ENCODE measurements at places on chromosomes 5 and 9.

GRCh38 chr9:116646661-116647514 lies 40.2 kb upstream of the TRIM32 start:
- no peak for DNase-seq

- no peak for DNase-seq
Measured at GRCh38 chr9:101478444-101478843, 42.9 kb upstream of the ALDOB start.

GRCh38 chr9:119273984-119274665 lies 95.1 kb downstream of the BRINP1 start:
- no peak for DNase-seq

DNA sequence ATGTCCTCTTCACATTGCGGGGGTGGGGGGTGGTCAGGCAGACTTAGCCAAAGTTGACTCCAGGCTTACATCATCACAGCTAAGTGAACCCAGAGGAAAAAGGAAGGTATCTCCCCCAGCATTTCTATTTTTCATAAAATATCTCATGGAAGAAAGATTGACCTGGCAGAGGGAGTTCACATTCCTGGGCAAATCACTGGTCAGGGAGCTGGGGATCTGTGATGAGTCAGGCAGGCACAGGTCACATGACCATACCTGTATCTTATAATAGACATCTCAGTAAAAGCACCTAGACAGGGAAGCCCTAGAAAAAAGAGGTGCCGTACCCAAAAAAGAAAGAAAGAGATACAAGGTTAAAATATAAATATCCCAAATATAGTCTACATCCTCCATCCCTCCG lies 57.3 kb upstream of the WWC1 start:
- DNase-seq = no peak

DNA sequence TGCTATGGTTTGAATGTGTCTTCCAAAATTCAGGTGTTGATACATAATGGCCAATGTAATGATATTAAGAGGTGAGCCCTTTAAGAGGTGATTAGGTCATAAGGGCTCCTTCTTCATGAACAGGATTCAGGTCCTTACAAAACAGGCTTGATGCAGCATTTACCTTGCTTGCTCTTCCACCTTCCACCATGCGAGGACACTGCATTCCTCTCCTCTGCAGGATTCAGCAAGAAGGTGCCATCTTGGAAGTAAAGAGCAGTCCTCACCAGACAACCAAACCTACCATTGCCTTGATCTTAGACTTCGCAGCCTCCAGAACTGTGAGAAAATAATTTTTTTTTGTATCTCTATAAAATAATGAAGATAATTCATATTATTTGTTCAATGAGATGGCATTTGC lies 314.0 kb upstream of the SMARCA2 start:
- no peak for DNase-seq

GRCh38 chr9:125649315-125649714 lies 57.7 kb downstream of the MAPKAP1 start:
- DNase-seq = peak; percentile 16

DNA sequence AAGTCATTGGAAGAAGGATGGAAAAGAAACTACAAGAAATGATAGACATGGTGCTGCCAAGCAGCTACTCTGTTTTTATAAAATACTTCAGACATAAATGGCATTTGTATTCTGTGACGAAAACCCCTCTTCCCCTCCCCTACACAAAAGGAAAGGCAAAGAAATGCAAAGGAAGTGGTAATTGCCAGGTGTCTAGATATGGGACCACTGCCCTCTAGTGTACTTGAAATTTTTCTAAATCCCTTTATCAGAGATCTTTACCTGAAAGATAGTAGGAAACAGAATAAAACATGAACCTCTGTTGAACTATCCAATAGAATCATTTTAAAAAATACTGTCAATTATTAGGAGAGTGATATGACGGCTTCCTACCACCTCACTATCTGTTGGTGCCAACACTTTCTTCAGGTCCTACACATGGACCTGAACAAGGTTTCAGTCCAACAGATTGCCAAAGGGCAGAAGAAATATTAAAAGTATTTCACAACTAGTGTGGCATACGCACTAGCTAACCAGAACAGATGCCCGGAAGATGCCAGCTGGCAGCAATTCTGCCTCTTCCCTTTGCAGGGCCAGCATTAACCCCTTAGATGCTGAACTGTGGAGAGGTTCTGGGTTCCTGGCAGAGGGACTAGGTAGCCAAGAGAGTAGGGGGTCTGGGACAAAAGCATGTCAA lies 104.1 kb downstream of the TSSK1B start:
- DNase-seq = no peak

All from stimulated activated CD8-positive, alpha-beta memory T cell treated with anti-CD3 and anti-CD28 coated beads, Interleukin-7, amount 100 ng/mL, for 4 hours (primary cell).